Coronary artery (tissue), 2 donors: ENCODE measurements at places on chromosomes 7 and 10.

- no peak for DNase-seq
Observed at GRCh38 chr10:109726473-109726872, 196.8 kb downstream of the XPNPEP1 start.

DNA sequence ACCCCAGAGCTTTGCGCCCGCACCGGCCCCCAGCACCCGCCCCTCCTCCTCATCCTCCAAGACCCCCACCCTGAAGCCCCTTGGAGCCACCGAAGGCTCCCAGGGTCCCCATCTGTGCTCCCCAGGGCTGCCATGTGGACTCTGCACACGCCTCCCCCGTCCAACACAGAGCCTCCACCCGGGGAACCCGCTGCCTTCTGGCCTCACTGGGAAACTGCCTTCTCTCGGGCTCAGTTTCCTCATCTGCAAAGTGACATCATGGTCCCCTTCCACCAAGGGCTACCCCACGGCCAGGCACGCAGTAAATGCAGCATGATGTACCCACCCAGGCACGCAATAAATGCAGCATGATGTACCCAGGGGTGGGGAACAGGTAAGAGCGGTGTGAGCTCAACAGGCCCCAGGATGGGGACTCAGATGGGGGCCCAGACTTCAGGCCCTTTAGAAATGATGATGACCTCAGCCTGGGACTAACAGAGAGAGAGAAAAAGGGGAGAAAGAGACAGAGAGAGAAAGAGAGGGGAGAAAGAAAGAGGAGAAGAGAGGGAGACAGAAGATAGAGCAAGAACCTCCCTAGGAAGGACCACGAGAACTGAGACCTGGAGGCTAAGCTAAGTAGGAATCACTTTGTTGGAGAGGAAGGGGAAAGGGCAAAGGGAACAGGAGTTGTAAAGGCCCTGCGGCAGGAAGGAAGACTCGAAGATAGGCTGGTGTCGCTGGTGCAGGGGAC is 2.5 kb upstream of the MICALL2 start:
- no peak for DNase-seq

DNA sequence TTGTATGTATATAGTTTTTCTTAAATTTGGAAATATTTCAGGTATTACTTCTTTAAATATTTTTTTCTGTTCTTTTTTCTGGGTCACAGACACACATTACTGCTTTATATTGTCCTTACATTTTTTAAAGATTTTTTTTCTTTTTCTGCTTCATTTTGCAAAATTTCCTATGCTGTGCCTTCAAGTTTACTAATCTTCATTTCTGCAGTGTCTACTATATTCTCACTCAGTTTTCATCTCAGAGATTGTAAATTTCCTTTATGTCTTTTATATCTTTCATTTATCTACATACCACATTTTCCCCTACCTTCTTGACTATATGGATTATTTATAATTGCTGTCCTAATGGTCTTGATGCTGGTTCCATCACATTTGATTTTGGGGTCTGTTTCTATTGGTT is 210.5 kb downstream of the SLC25A13 start:
- no peak for DNase-seq

- peak; percentile 31 for DNase-seq
Observed at GRCh38 chr10:11297136-11297535, 279.5 kb downstream of the CELF2 start.

DNA sequence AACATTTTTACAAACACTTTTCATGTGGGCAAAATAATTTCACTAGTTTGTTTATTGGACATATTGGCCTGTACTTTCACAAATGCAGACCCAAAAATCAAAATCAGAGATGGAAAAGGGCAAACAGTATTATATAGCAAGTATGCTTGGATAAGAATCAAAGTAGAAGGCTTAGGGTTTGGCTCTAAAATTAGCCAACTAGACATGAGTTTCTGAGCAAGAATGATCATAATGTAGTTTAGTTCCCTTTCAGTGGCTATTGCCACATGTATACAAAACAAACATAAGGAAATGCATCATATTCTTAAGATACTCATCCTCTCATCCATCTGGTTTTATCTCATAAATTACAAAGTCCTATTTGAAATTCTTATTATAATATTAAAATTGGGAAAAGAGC is 132.5 kb downstream of the IMMP2L start:
- no peak for DNase-seq

- DNase-seq: no peak
Observed at GRCh38 chr10:88389456-88389855, 193.7 kb downstream of the RNLS start.

- DNase-seq: no peak
Observed at GRCh38 chr10:128143531-128143930, 17.3 kb upstream of the MKI67 start.

- no peak for DNase-seq
Observed at GRCh38 chr7:148327379-148327778, 263.2 kb upstream of the C7orf33 start.

- DNase-seq: no peak
Observed at GRCh38 chr10:132549371-132549770, 11.8 kb downstream of the INPP5A start.

GRCh38 chr7:85095366-85095765 is 91.5 kb downstream of the SEMA3D start:
- DNase-seq: no peak

DNA sequence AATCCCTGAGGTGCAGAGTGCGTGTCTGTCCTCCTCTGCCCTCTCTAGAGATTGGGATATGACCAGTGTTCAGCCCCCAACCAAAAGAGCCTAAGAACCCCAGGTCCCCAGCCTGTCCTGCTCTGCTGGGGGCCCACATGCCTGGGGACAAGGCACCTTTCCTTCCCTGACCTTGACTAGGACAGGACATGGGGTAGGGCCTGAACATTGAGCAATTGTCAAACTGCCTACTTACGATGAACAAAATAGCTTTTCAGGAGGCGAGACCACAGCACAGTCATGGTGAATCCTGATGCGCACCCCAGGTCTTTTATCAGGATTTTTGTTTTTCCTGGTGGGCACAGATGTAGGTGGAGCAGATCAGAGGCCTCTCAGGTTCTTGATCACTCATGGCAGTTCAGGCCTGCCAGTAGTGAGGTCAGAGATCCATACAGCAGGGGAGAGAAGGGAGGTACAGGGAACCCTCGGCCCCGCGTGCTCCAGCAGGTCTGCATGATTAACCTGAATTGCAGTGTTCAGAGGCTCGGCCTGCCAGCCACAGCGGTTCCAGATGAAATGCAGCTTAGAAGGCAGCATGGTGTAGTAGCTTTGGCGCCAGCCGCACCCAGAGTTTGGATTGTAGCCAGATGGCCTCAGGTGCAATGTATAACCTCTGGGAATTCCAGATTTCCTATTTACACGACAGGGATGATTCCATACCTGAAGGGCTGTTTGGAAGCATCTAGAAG is 191.3 kb downstream of the CUX1 start:
- no peak for DNase-seq

DNA sequence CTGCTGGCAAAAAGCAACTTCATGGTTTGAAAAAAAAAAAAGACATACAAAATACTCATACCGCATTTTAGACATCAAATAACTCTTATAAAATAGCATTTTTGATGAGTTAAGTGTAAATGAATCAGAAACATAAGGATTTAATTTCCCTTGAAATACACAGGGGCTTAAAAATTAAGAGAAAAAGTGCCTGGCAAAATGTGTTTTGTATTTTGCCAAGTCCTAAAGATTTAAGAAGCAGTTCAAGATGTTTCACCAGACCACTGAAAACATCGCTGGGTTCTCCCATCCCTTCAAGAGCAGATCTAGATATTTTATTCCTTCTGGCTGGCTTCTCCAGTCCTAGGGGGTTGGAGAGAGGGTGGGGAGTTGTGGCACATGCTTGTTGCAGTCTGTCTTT is 396.4 kb downstream of the INHBA start:
- DNase-seq: no peak

DNA sequence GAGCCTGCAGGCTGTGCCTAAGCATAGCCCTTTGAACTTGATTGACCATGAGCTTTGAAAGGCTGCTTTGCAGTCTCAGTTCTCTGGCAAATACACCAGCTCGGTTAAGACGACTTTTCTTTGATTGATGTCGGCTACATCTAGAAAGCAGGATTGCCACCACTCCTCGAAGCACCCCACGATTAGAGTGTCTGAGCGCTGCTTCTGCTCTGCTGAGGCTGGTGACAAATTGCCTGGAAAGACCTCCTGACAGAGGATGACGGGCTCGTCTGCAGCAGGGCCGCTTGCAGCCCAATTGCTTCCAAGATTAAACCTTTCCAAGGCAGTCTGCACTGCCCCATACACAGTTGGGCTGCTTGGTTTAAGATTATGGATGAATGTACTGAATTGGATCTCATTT is 182.0 kb downstream of the CUX1 start:
- DNase-seq: no peak

- DNase-seq: no peak
Observed at GRCh38 chr7:121214657-121215056, 114.1 kb upstream of the WNT16 start.

- no peak for DNase-seq
Observed at GRCh38 chr10:20993830-20994527, 96.9 kb upstream of the NEBL start.

DNA sequence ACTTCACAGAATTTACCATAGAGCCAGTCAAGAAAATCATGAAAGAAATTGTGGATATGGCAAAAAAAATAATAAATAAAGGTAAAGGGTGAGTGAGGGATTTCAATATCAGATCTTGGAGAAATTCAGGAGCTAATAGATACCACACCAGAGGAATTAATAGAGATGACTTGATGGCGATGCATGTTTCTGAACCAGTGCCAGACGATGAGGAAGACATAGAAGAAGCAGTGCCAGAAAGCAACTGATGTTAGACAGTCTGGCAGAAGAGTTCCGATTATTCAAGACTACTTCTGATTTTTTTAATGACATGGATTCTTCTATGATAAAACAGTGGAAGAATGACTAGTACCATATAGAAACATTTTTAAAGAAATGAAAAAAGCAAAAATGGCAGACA is 314.7 kb downstream of the BICC1 start:
- no peak for DNase-seq

- no peak for DNase-seq
Observed at GRCh38 chr10:93225938-93226337, 152.2 kb downstream of the CYP26A1 start.

DNA sequence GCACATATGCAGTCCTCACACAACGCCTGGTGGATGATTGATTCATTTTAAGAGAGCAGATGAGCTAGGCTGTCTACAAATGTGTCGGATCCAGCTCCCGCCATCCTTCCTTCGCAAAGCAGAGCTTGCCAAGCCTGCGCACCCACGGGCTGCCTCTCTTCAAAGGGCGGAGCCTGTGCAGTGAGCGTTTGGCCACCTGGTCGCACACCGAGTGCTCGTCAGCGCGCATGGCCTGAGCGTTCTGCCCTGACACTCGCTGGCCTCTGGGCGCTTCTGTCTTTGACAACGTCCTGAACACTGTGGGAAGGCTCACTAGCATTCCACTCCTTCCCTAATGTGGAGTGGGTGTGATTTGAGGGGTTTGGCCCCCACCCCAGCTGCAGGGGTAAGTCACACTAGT is 47.1 kb upstream of the TMEM72 start:
- no peak for DNase-seq

DNA sequence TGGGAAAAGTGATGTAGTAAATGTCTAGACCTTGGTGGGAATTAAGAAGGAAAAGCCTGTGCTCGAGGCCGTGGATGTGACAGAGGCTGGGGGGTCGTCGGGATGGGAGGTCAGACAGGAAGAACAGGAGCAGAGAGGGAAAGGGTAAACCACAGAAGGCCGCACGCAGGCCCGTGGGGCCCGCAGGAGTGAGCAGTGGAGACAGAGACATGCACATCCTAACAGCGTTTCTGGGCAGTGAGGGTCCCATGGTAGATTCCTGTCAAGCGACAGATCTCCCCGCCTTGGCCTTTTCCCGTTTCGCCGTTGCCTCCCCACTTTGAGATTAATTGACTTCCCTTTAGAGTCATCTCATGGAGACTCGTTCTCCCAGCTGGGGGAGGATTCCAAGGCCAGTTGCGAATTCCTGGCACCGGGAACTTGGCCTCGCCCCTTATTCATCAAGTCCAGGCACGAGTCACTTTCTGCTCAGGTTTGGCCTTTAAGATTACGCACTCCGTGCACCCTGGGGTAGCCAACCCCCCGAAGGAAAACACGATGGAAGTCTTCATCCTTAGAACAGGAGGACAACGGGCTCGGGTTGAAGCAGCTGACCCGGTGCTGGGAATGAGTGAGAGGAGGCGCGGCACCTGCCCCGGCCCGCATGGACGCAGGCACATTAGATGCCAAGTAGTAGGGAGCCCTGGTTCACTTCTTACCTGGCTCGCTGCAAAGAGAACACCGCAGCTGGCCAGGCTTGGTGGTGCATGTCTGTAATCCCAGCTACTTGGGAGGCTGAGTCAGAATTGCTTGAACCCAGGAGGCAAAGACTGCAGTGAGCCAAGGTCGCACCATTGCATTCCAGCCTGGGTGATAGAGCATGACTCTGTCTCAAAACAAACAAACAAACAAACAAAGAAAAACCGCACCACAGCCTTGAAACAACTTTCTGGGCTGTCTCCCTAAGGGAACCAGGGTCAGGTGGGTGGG is 315.2 kb upstream of the SHH start:
- no peak for DNase-seq

GRCh38 chr7:155871211-155871610 is 58.9 kb upstream of the SHH start:
- DNase-seq: peak; percentile 50

- no peak for DNase-seq
Observed at GRCh38 chr10:129426606-129427005, 40.4 kb upstream of the MGMT start.

DNA sequence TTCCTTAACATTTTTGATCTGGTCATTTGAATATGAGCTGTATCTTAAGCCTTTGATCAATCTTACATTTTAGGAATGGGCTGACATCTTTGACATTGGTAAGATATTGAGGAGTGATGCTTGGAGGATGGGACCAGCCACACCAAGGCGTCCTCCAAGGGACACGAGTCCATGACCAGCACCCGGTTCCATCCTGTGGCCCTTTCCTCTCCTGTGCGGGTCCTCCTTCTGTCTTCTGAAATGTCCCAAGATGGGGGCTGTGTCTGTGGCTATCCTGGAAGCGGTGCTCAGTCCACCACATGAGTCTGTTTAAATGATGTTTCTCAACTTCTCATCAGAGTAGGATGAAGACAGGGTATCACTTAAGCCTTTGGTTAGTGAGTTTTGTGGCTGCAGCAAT is 67.3 kb upstream of the SHH start:
- DNase-seq: peak; percentile 46

DNA sequence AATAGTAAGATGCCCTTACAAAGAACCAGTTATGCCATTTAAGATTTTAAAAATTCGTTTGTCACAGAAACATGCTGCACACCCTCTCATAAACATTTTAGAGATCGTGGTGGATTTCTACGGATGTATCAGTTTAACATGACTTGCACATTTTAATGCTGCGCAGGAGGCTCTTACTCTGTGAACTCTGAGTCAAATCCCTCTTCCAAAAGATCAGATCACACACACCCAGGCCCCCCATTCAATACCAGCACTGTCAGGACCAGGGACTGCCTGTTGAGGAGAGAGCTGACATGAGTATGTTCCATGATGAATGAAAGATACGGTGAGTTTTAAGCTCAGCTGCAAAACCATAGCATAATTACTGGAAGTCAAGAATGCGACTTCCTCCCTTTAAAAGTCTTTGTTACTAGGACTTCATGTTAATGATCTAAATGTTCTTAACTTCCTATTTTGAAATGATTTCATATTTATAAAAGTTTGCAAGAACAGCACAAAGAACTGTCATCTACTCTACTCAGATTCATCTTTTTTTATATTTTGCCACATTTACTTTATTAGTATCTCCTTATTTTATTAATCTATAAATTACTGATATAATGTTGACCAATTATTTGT is 500.2 kb downstream of the GLRX3 start:
- no peak for DNase-seq
